Central memory CD4-positive, alpha-beta T cell (primary cell): ENCODE measurements at places on chromosomes 16 and 17.

DNA sequence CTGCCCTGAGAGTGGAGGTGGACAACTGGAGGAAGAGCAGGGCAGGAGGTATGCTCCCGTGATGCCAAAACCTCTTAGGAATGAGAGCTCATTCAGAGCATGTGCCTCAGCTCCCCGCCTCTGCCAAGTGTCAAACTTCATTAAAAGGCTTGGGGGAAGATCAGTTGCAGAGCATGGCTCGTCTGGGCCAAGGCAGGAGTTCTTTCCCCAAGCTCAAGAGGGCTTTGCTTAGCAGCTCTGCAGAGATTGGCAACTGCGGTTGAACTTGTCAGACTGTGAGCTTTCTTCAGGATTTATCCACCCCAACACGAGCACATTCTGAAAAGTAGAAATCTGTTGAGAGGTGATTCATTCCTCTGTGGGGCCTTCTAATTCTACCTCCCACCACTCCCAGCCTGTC is 248.1 kb downstream of the HS3ST3A1 start:
- no peak for DNase-seq

GRCh38 chr16:55933038-55933437 is 57.9 kb upstream of the CES5A start:
- no peak for DNase-seq

- DNase-seq, result no peak
Measured at GRCh38 chr17:21467196-21467595, 91.0 kb downstream of the KCNJ12 start.

- DNase-seq, result no peak
Measured at GRCh38 chr16:23729503-23730424, 16.7 kb upstream of the ERN2 start.

DNA sequence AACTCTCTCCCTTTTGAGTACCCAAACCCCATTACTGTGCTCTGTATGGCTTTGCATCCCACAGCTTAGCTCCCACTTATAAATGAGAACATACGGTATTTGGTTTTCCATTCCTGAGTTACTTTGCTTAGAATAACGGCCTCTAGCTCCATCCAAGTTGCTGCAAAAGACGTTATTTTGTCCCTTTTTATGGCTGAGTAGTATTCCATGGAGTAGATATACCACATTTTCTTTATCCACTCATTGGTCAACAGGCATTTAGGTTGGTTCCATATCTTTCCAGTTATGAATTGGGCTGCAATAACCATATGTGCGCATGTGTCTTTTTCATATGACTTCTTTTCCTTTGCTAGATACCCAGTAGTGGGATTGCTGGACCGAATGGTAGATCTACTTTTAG is 19.9 kb upstream of the SYT17 start:
- DNase-seq, result no peak
